ENCODE measurements at places on chromosomes 4 and X.

- DNase-seq, result no peak
Observed at GRCh38 chr4:7607156-7607910, 172.6 kb upstream of the PSAPL1 start.

DNA sequence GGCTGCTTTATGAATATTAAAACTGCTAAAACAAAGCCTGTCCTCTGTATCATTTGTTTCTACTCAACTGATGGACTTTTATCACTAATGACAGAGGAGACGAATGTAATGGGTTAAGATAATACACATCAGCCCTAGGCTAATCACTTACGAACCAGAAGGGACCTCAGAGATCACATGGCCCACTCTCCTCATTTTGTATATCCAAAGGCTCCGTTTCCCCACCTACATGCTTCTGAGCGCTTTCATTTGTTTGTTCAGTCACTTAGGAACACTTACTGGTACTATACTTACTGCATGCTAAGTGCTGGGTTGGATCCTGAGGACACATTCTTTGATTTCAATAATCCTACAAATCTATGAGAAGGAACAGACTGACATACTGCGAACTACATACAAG is 169.3 kb downstream of the CEP135 start:
- no peak for DNase-seq

GRCh38 chr4:16665942-16666551 is 232.4 kb downstream of the LDB2 start:
- no peak for DNase-seq

DNA sequence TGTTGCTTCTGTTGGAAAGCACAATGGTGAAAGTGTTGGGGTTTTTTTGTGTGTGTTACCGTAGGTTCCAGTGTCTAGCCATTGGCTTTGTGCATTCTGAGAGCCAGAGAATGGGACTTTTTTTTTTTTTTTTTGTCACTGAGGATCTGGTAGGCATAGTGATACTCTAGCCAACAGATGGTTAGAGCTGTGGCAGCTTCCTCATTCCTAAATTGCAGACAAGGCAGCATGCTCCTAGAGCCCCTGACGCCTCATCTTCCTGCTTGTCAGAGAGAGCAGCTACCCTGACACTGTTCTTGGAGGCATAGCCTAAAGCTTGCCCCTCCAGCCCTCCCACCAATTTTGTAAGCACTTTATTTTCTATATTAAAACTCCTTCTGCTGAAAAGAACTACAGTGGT is 27.0 kb downstream of the ARHGEF9 start:
- DNase-seq, result no peak

GRCh38 chr4:1593881-1594345 is 90.2 kb downstream of the FAM53A start:
- no peak for DNase-seq

- DNase-seq, result no peak
Observed at GRCh38 chrX:15495801-15496200, 2.7 kb upstream of the PIR start.

DNA sequence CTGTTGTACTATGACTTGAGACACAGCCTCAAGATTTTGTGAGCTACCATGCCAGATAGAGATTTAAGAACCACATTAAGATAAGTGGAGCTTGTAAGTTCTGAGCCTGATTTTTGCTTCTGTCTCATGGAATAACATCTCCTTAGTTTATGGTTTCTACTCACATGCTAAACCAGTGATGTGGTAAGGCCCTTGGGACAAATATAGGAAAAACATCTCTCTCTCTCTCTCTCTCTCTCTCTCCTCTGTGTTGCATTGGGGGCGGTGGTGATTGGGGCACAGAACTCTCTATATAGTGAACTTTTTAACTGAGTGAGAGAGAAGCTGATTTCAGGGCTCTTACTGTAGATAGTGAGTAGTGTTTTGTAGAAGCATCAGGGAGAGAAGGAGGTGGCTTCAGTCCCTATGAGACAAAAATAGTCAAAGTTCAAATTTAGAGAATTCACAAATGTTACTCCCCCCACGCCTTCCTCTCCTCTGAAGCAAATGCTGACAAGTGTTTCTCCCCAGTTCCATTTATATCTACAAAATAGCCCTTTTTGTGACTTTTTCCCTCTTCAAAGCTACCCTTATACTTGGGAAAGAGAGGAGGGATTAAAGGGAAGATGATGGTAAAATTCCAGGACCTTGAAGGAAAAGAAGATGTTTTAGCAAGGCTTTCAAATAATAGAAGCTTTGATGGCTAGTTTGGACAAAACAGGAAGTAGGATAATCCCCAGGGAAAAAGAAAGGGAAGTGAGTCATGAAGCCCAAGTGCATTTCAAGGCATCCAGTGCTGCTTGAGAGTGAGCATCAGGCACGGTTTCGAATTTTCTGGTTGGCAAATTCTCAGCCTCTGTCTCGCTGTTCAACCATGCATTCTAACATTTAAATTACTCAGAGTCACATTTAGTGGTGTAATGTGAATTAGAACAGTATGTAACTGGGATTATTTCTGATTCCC is 134.3 kb upstream of the AP1S2 start:
- DNase-seq, result peak; percentile 84

Measured in fibroblast of the aortic adventitia (primary cell).